ENCODE measurements at places on chromosomes 2 and 18.

DNA sequence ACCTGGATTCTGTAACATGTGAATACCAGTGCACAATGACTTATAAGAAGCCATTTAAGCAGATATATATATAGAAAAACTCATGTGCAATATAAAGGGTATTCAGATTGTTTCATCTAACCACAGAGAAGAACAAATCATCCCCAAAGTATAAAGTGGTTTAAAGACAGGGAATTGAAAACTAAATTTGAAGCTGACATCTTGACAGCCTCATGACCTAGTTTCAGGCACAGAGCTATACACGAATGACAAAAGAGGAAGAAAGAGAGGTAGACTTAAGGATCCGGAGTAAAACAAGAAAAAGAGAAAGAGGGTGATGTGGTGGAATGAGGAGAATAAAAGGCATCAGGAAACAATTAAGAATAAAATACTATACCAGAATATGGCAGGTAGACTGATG lies 194.5 kb downstream of the EPHA4 start:
- DNase-seq = no peak

DNA sequence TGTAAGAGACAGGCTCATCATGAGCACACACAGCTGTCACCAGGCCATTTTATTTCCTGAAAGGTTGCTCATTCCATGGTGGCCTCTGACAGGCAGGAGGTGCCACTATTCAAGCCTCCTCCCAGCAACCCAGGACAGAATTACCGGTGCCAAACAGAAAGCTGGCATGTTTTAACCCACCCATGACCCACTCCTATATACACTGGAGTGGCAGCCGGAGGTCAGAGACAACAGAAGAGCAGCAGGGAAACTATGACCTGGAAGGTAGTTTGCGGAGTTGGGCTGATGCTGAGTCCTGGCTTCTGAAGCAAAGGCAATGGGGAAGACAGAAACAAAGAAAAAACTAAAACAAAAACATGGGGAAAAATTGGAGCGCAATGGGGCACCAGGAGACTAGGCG lies 2.3 kb downstream of the RFTN2 start:
- no peak for DNase-seq

GRCh38 chr18:47280121-47280520 lies 28.7 kb upstream of the SKOR2 start:
- no peak for DNase-seq

GRCh38 chr18:13624563-13625237 lies 101.7 kb downstream of the FAM210A start:
- DNase-seq = no peak
